ENCODE measurements at places on chromosomes 5 and 9. TPM values are rescaled to one million over a fixed set of nuclear protein-coding genes. Genes with fewer than 3 reads are reported as not detected.

The SLC25A2 gene
- total RNA-seq: 1.00 TPM

The ANKRD55 gene
- total RNA-seq: 0.79 TPM

The ATG10 gene
- total RNA-seq: 6.8 TPM

The TAF1L gene
- total RNA-seq: 0.05 TPM

The S1PR3 gene
- total RNA-seq: 208 TPM

The STING1 gene
- 101 TPM for total RNA-seq

The IRX2 gene
- total RNA-seq: 0.19 TPM

The HTR4 gene
- total RNA-seq: 0.33 TPM

The GPR150 gene
- 0.23 TPM for total RNA-seq

Measured in posterior vena cava (tissue), 2 donors.